ENCODE measurements at places on chromosomes 4 and X.

DNA sequence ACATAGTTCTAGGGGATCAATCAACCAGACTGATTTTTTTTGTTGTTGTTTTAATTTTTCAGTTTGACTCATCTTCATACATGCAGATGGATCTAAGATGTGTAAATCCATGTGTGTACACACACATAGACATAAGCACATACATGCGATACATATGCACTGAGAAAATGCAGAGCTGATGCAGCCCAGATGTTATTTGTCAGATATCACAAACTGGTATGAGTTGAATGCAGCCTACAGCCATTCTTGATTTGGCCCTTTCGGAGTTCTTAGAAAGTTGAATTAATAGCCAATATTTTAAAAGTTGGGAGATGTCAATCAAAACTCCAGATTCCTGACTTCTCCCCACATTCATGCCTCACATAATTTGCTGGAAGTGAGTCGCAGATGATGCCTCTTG lies 180.4 kb downstream of the SPATA18 start:
- DNase-seq: no peak

- DNase-seq: no peak
Observed at GRCh38 chr4:186762865-186763264, 39.2 kb upstream of the FAT1 start.

- DNase-seq: no peak
Observed at GRCh38 chr4:176979416-176979815, 186.7 kb upstream of the VEGFC start.

DNA sequence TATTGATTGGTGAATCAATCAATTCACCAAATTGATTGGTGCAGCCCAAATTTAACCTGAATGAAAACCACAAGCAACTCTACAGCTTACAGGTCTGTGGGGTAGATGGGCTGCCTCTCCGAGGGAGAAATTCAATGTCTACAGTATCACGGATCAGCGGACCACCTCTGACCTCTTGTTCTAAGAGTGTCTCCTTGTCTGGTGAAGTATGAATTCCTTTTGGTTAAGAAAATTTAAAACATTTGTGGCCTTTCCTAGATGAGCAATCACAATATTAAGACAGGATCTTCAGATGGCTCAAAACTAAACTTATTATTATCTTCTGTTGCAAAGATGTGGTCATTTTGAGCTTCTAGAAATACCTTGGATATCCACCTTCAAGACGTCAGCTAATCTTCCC lies 153.3 kb downstream of the IL15 start:
- DNase-seq: no peak

DNA sequence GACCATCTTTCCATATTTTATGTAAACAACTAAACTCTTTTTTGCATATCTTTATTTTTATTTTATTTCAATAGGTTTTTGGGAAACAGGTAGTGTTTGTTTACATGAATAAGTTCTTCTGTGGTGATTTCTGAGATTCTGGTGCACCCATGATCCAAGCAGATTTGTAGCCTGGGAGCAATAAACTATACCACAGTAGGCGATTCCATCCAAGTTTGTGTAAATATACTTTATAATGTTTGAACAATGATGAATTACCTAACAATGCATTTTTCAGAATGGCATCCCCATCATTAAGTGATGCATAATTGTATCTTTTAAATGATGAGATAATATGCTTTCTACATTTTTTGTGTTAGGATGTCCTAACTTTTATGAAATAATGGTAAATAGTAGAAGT lies 39.2 kb upstream of the CYSLTR1 start:
- DNase-seq: no peak

- no peak for DNase-seq
Observed at GRCh38 chr4:119683518-119683917, 54.9 kb upstream of the PDE5A start.

- no peak for DNase-seq
Observed at GRCh38 chr4:138749303-138749702, 266.3 kb upstream of the NOCT start.

DNA sequence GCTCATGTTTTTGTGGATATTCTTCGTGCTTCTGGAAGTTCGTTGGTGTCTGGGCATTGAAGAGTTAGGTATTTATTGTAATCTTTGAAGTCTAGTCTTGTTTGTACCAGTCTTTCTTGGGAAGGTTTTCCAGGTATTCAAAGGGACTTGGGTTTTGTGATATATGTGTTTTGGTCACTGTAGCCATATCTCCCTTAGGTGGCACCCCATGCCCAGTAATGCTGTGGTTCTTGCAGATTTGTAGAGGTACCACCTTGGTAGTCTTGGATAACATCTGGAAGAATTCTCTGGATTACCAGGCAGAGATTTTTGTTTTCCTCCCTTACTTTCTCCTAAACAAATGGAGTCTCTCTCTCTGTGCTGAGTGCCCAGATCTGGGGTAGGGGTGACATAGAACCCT lies 184.1 kb downstream of the TEX13C start:
- no peak for DNase-seq

DNA sequence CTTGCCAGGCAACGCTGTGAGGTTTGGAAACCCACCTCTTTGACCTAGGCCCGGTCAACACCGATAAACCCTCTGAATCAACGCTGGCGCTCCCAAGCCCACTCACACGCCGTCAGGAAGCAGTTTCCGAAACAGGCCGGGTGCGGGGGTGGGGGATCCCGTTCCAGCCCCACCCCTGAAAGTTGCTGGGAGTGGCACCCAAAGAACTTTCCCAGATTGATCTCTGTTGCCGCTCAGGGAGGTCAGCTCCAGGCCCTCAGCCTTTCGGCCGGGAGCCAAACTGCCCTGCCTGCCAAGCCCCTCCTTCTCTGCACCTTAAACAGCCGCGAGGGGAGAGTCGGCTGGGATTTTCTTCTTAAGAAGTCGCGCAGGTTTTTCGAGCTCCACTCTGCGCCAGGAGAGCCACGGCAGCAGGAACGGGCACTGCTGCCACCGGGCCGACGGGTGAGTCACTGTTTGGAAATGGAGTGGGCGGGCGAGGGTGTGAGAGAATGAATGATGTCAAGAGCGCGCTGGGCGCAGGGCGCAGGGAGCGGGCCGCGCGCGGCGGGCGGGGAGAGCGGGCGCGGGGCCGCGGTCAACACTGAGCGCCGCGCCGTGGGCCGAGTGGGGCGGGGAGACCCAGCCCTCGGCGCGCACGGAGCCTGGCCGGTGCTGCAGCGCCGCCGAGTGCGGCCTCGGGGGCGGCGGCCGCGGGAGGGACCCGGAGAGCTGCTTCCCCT lies at the start of gene SGMS2:
TSS of gene SGMS2 (plus strand) at position 583 of the 722 bp plus-strand sequence. CDS start 70,622 bp downstream, outside the sequence.
- no peak for DNase-seq

Data from SIG-M5 (cell line).